Esophagus muscularis mucosa (tissue), 4 donors: ENCODE measurements at places on chromosomes 12 and 14. TPM values are rescaled to one million over a fixed set of nuclear protein-coding genes. Genes with fewer than 3 reads are reported as not detected.

DNA sequence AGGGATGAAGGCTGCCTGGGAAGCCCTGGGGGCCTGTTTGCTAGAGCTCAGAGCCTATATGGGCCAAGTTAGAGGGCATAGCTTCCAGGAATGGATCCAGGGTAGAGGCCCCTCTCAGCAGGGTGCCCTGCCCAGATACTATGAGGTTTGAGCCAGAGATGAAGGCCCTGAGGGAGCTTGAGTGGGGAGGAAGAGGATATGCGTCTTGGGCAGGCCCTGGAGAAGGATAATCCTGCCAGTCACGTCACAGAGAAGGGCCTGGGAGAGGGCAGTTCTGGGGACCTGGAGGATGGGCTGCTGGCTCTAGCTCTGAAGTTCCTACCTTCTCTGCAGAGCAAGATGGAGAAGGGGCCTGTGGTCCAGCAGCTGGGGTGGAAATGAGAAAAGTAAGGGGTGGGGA is 5.9 kb upstream of the CACNB3 start:
- DNase-seq = no peak

- DNase-seq = no peak
These were observed 37.9 kb upstream of the DLK1 start for GRCh38 chr14:100688598-100689461.

GRCh38 chr14:60355768-60356167 is 106.7 kb downstream of the PPM1A start:
- DNase-seq = no peak

OVCH1 gene
- total RNA-seq = 0.17 TPM

TM7SF3 gene
- 31.8 TPM for total RNA-seq

GRCh38 chr12:88693837-88694445 is 113.7 kb upstream of the KITLG start:
- no peak for DNase-seq

- DNase-seq = peak; percentile 84
These were observed 195.8 kb upstream of the DIO3 start for GRCh38 chr14:101365329-101366158.

FERMT2 gene
- total RNA-seq = 397 TPM

- DNase-seq = no peak
These were observed 27.6 kb downstream of the EML1 start for GRCh38 chr14:99820702-99821331.

GRCh38 chr12:92439420-92439805 is 263.4 kb upstream of the PLEKHG7 start:
- DNase-seq = no peak

DNA sequence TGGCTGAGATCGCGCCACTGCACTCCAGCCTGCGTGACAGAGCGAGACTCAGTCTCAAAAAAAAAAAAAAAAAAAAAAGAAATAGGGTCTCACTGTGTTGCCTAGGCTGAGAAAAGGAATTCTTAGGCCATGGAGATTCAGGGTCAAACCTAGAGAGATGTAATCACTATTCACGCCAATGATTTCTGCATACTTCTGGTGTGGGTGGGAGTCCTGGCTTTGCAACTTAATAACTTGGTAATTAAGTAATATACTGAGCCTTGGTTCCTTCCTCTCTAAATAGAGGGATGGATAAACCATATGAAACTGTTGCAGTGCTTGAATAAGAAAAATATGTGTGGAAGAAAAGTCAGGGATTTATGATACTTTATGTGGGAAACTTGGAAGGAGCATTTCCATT is 2.7 kb downstream of the ZNF410 start:
- DNase-seq = no peak

DNA sequence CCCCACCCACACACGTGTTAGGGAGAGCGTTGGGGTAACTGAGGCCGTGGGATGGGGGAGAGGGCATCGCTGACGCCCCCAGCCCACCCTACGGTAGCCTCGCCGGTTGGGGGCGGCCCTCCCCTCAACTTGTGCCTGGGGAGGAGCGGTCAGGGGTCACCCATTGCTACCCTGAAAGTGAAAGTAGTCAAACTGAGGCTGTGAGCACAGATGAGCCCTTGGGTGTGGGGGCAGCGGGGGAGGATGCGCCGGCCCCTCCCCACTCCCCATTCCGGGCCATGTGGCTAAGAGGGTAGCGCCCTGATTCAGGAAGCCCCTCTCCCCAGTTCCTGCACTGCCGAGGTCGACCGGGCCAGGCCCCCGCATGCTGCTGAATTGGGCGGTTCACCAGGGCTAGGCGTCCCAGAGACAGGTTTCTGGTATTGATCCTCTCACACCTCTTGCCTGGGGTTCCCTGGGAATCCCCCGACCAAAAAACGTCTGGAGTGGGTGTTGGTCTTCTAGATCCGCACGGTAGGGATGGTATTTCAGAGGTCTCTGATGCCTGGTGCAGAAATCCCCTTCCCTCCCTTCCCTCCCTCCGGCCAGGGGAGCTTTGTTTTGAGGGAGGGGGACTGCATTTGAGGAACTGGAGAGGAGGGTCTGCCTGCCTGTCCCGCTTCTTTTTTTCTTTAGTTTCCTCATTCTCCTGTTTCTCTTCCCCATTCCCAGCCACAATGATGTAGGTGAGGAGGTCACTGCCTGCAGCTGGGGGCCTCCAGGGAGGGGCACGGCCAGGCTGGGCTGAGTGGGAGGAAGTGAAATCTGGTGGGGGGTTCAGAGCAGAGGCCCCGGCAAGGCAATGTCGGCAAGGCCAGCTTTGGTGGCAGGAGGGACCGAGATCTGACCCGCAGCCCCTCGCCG is 1.0 kb downstream of the SH2B3 start:
- DNase-seq = no peak

GRCh38 chr14:26959972-26960660 is 362.3 kb upstream of the NOVA1 start:
- DNase-seq = no peak

AGAP2 gene
- total RNA-seq = 2.5 TPM
